ENCODE measurements at places on chromosomes 13 and 19. TPM values are rescaled to one million over a fixed set of nuclear protein-coding genes. Genes with fewer than 3 reads are reported as not detected.
A peak's percentile ranks its signal among the peaks of the same experiment; 100 is the strongest.

- no peaks in the 10 kb centered on the region for H3K27me3 ChIP-seq
- H3K36me3 ChIP-seq: no peaks in the 10 kb centered on the region
- DNase-seq: no peak
- H3K4me3 ChIP-seq: no peak overlapping the region
- H3K27ac ChIP-seq: peak overlapping the region; percentile 11
Measured at GRCh38 chr13:29852472-29853054, 2.1 kb upstream of the UBL3 start.

DNA sequence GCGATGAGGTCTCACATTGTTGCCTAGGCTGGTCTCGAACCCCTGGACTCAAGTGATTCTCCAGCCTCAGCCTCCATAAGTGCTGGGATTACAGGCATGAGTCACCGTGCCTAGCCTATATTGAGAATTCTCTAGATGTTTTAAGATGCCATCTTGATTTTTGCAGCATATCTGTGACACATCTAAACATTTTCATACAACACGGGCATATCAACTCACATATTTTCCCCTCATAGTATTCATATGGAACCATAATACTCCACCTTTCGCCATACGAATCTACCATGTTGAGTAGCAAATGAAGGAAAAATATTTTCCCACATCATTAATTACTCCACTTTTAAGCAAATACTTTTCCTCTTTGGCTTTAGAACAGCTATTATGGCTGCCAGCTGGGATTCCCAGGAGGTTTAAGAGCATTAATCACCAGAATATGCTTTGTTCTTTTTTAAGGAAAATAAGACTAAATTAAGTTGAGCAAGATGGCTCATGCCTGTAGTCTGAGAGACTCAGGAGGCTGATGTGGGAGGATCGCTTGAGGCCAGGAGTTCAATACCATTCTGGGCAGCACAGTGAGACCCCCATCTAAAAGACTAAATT, 56.9 kb upstream of the GTF2F2 start:
- H3K36me3 ChIP-seq: no peaks in the 10 kb centered on the region
- H3K4me3 ChIP-seq: no peak overlapping the region
- H3K27me3 ChIP-seq: no peaks in the 10 kb centered on the region
- no peak for DNase-seq
- no peak overlapping the region for H3K27ac ChIP-seq

DNA sequence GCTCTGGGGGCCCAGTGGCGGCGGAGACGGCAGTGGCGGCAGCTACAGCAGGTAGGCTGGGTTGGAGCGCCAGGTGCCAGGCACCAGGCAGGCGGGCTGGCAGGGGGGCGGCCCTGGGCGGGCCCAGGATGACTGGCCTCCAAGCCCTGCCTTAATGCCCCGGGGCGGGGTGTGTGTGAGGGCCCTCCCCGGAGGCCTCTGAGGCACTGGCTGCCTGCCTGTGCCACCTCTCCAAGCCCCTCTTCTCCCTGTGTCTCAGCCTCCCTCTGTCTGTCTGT, at the start of gene KLK11:
TSS of gene KLK11 (minus strand) at position 63 of the 278 bp plus-strand sequence. CDS start 985 bp downstream, outside the sequence.
- H3K36me3 ChIP-seq: no peaks in the 10 kb centered on the region
- DNase-seq: no peak
- H3K4me1 ChIP-seq: no peaks in the 10 kb centered on the region
- H3K27ac ChIP-seq: no peak within 1 kb of the TSS

GRCh38 chr13:29702912-29703351, 107.4 kb upstream of the SLC7A1 start:
- H3K4me3 ChIP-seq: no peak overlapping the region
- no peaks in the 10 kb centered on the region for H3K27me3 ChIP-seq
- DNase-seq: no peak
- H3K27ac ChIP-seq: no peak overlapping the region

The SERTM1 gene
- under 0.01 TPM for total RNA-seq

Data from esophagus muscularis mucosa (tissue), 4 donors.